Nephron progenitor cell (in vitro differentiated cells): ENCODE measurements at places on chromosomes 3 and 15.

GRCh38 chr3:192224634-192225155, 502.6 kb downstream of the FGF12 start:
- no peak overlapping the region for H3K27ac ChIP-seq
- H3K27me3 ChIP-seq: no peaks in the 10 kb centered on the region
- H3K36me3 ChIP-seq: no peaks in the 10 kb centered on the region
- no peak for DNase-seq
- no peak overlapping the region for H3K4me3 ChIP-seq
- no peaks in the 10 kb centered on the region for H3K4me1 ChIP-seq

DNA sequence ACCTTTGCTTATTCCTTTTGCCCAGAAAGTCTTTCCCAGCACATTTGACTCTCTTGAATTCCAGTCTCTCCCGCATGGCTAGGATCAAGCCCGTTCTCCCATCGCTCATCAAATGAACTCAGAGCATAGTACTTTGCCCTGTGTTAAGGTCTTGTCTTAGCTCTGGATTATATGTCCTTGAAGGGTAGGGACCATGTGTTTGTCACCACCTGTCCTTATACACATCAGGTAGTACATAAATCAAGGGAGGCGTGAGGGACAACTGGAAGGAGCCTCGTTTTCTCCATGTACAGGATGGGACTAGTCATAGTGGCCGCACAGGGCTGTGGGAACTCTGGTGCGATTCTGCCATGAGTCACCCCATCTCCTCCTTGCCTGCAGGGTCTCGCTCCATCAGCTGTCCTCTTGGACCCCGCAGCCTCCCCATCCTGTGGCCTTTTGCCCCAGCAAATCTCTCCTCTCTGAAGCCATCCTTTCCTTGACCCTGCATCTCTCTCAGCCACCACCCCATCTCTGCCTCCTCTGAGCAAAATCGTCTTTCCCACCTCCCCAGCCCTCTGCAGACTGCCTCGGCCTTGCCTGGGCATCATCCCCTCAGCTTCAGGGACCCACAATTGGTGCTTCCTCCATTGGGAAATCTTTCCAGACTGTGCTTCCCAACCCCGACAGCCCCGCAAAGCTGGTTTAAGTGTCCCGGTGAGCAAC, 33.4 kb upstream of the RAB6B start:
- peaks cover 26% of the 10 kb centered on the region for H3K27me3 ChIP-seq
- peak overlapping the region; percentile 54 for H3K4me3 ChIP-seq
- H3K4me1 ChIP-seq: peaks cover 17% of the 10 kb centered on the region
- DNase-seq: no peak

DNA sequence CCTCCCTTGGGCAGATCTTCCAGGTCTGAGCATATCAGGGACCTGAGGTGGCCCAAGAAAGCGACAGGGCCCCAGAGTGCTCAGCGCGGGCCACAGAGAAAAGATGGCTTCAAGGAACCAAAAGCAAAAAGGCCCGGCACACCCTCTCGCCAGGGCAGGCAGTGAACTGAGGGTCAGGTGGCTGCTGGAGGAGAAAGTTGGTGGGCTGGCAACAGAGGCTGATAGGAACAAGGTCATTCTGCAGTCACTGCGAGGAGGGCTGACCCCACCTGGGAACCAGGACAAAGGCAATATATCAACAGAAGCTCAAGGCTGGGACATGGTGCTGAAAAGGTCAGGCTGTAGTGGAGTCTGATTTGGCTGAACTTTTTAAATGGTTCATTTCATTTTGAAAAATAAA, 2.8 kb upstream of the ACSBG1 start:
- H3K4me1 ChIP-seq: peaks cover 20% of the 10 kb centered on the region
- peaks cover 27% of the 10 kb centered on the region for H3K27me3 ChIP-seq
- no peak overlapping the region for H3K4me3 ChIP-seq

- H3K4me1 ChIP-seq: peaks cover 39% of the 10 kb centered on the region
- no peak for DNase-seq
- H3K27me3 ChIP-seq: peaks cover 79% of the 10 kb centered on the region
- no peak overlapping the region for H3K4me3 ChIP-seq
- no peaks in the 10 kb centered on the region for H3K36me3 ChIP-seq
- H3K27ac ChIP-seq: no peak overlapping the region
Measured at GRCh38 chr3:13077431-13078162, 4.4 kb upstream of the IQSEC1 start.

GRCh38 chr3:116969646-116970045, 260.1 kb downstream of the TUSC7 start:
- H3K4me1 ChIP-seq: no peaks in the 10 kb centered on the region
- no peak for DNase-seq
- H3K36me3 ChIP-seq: no peaks in the 10 kb centered on the region
- no peak overlapping the region for H3K4me3 ChIP-seq

GRCh38 chr3:193984876-193985275, 151.1 kb upstream of the HES1 start:
- H3K4me1 ChIP-seq: peaks cover 29% of the 10 kb centered on the region
- H3K4me3 ChIP-seq: no peak overlapping the region
- no peak for DNase-seq

GRCh38 chr3:158269942-158270341, 160.1 kb downstream of the RSRC1 start:
- peaks cover 27% of the 10 kb centered on the region for H3K36me3 ChIP-seq
- H3K27me3 ChIP-seq: no peaks in the 10 kb centered on the region
- H3K27ac ChIP-seq: peak overlapping the region; percentile 58
